HFFc6 (cell line): ENCODE measurements at places on chromosomes 4 and X.

GRCh38 chr4:73735231-73735630 is 5.1 kb upstream of the CXCL8 start:
- DNase-seq: peak; percentile 39

- DNase-seq: no peak
These were observed 299.5 kb downstream of the MAPK10 start for GRCh38 chr4:86060341-86060740.

- DNase-seq: no peak
These were observed 93.4 kb downstream of the PHEX start for GRCh38 chrX:22125481-22125880.

- DNase-seq: no peak
These were observed 30.5 kb downstream of the TMEM271 start for GRCh38 chr4:545612-546011.

- DNase-seq: no peak
These were observed 676.8 kb upstream of the HS3ST1 start for GRCh38 chr4:12105519-12105918.

DNA sequence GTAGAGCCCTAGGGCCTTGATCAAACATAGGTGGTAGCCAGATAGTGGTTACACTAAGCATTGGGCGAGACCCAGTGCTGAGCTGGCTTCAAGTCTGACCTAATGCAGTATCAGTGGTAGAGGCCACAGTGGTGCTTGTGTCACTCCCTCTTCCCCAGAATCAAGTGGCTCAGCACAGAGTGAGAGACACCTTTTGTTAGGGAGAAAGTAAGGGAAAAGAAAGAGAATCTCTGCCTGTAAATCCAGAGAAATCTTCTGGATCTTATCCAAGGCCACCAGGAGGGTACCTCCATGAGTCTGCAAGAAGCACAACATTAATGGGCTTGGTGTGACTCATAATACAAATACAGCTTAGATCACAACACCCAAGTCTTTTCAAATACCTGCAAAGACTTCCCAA is 117.7 kb upstream of the SLC6A14 start:
- no peak for DNase-seq

GRCh38 chr4:71713611-71714203 is 70.2 kb downstream of the GC start:
- DNase-seq: peak; percentile 60

DNA sequence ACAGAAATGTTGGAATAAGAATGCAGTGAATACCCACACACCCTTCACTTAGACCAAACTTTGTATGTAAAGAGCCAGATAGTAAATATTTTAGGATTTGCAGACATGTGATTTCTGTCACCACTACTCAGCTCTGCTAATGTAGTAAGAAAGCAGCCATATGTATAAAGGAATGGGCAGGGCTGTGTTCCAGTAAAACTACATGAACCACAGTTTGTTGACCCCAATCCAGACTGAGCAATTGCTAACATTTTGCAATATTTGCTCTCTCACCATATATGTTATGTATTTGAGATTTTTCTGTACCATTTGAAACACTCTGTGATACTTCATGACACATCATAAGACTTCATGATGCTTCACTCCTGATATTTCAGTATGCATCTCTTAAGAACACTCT is 32.0 kb upstream of the TBC1D1 start:
- no peak for DNase-seq

- DNase-seq: no peak
These were observed 478 bp upstream of the PLXNA3 start for GRCh38 chrX:154457491-154458115.

DNA sequence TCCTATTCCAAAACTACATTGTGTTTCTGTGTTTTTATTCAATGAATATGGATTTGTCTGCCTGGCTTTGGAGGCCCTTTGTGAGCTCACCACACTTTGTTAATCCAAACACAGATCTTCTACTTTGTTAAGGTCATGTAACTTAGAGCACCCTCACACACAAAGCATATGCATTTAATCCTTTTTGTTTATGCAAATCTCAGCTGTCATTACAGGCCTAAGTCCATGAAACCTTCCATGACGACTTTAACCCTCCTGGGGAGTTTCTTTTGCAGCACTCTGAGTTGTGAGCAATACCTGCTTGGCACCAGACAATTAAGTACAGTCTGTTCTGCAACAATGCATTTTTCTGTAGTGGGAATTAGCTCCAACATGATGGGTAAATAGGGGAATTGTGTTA is 14.9 kb downstream of the CCSER1 start:
- DNase-seq: no peak

DNA sequence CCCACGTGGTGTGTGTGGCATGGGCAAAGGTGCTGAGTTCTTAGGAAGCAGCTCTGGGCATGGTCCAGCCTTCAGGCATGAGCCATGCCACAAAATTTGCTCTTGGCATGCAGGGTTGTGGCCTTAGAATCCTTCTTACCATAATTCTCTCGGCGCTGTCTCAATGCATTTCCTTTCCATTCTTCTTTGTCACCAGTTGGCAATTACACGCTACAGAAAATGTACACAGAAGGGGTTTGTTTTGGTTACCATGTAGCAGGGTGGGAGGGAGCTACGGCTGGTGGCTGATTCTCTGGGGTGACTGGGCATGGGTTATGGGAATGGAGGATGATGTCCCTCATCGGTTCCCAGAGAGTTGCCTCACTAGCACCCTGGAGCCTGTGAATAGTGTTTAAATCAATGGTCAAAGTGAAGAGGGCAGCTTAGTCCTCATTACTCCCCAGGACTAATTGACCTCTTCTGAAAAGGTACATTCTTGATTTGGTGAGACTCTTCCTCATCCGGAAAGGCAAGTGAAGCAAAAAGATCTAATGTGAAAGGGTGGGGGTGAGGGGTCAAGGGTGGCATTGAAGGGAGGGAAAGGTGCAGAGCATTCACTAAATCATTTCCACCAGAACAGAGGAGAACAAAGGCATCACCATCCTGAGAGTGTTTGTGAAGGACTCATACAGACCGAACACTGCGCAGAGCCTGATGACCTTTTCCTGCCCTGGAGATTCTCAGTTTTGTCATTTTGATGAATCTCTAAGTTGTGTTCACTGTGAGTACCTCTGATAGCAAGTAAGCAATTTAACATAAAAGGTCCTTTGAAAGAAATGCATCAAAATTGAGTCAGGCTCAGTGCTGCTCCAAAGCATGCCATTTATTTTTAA is 199.8 kb upstream of the SFRP2 start:
- peak; percentile 20 for DNase-seq

DNA sequence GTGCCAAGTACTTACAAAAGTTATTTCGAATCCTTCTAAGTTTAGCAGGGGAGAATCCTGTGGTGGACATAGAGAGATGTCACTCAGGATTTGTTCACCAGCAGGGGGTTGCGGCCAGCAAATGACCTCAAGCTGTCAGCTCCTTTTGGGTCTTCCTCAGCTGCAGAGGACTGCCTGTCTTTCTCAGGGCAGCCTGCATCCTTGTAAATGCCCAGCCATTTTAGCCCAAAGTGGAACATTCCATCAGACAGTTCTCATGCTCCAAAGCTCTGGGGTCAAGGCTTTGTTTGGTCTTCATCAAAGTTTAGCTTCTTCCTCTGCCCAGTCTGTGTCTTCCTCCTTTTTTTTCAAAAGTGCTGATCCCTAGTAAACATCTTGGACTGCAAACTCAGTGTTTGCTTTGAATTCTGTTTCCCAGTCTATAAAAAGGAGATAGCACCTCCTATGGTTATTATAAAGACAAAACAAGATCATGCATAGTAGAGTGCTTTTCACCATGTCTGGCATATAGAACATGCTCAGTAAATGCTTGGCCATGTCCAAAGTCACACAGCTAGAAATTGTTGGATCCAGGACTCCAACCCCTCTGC is 156.4 kb upstream of the GATB start:
- peak; percentile 36 for DNase-seq

DNA sequence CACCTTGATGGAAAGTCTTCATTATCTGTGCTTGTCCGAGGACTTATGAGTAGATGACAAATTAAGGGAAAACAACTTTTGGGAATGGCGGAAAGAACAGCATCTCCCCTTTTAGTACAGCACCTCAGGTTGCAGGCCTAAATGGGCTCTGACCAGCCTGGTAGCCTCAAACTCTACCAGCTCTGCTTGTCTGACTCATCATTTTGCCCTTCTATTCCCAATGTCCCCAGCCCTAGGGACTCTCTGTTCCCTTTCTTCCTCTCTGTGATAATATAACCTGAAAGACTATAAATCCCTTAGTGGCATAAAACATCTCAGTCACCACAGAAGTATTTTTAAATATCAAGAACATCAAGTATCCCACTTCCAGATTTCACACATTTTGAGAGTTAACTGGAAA is 121.9 kb downstream of the THOC2 start:
- DNase-seq: no peak

DNA sequence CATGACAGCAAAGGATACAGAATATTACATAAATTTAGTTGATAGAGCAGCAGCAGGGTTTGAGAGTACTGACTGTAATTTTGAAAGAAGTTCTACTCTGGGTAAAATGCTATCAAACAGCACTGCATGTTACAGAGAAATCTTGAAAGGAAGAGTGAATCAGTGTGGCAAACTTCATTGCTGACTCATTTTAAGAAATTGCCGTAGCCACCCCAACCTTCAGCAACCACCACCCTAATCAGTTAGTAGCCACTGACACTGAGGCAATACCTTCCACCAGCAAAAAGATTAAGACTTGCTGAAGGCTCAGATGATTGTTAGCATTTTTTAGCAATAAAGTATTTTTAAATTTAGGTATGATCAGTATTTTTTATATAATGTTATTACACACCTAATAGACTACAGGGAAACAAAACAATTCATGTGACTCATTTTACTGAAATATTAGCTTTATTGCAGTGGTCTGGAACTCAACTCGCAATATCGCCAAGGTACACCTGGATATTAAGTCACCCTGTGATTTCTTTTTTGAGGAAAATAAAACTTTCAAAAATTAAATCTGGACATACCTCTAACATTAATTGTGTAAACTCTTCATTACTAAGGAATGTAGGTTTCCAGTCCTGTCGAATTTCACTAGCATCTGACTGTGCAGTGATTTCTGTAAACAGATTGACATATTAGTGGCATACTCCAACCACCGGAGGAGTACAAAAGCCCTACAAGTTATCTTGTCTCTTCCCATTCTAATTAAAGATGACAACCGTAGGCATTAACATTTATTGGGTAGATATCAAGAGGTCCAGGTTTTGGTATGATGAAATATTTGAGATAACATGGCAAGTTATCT is 71.1 kb downstream of the CLOCK start:
- DNase-seq: peak; percentile 64

DNA sequence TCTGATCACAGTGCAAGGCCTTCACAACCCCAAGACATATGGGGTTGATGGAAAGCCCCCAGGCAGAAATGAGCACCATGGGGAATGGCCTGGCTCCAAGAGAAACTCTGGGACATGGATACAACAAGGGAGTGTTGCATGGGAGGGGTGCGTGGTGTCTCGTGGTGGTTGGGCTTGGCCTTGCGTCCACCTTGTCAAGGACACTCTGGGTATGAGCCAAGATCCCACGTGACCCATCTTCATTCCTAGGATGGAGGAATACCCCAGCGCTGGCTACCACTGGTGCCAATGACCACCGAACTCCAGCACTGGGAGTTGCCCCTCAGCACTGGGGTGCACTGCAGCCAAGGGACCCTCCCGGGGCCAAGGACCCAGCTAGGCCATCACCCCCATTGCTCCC is 267.5 kb upstream of the AGTR2 start:
- no peak for DNase-seq

- DNase-seq: no peak
These were observed 26.1 kb downstream of the GASK1B start for GRCh38 chr4:158146736-158147135.

DNA sequence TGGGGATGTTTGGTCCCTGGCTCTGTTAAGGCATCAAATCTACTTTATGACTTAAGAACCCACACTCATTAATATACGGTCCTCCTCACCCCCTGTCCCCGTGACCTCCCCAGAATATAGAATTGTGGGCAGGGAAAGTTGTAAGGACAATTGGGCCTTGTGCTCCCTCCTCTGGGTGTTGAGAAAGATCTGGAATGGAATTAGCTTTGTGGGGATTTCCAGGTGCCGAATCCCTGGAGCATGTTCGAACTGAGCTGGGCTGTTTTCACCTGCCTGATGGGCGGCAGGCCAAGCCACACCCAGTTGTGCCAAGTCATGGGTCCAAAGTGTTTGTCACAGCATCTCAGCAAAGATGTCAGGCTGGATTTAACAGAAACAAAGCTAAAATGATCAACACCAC is 349.3 kb upstream of the KLF3 start:
- no peak for DNase-seq

DNA sequence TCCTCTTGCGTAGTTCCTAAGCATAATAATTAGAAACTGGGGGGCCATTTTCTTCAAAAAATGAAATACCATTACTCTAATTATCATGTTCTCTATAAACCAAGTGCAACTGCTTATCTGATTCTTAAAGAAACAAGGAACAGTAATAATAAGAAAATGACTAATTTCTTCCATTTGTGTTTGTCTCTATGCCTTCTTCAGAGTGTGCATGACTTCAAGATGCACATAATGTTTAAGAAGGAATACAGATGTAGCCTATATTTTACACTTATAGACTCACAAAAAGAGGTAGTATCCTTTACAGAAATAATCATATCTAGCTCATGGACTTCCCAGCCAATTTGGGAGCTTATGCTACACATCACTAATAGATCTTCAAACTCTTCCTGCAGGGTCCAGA is 131.7 kb downstream of the CHRNA9 start:
- DNase-seq: no peak

DNA sequence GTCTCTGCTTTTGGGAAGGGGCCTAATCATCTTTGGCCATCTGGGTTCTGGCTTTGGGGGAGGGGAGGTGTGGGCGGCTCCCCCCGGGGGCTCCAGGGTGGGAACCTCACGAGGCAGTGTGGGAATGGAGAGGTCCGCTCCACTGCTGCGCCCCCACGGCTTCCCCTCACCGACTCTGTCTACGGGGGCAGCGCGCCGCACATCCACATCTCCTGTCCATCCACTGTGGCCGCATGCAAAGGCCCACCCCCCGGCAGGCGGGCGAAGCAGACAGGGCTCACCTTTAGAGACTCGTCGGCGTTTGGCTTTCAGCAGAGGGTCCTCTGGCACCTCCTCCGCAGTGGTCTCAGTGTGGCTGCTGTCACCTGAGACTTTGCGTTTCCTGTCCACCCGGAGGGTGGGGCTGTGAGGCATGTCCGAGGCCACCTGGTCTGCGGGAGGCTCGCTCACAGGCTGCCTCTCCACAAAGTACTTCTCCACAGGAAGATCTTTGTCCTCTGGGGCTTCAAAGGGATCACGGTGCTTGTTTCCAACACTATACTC is 33.6 kb downstream of the BCOR start:
- no peak for DNase-seq

- DNase-seq: peak; percentile 97
These were observed 69.2 kb upstream of the GRID2 start for GRCh38 chr4:92234393-92235176.

- peak; percentile 66 for DNase-seq
These were observed 150.5 kb upstream of the DDIT4L start for GRCh38 chr4:100340512-100341485.

- DNase-seq: peak; percentile 84
These were observed 76.4 kb upstream of the DCLK2 start for GRCh38 chr4:150001815-150002214.
